CD4-positive, alpha-beta T cell (primary cell): ENCODE measurements at places on chromosomes 13 and 19.

DNA sequence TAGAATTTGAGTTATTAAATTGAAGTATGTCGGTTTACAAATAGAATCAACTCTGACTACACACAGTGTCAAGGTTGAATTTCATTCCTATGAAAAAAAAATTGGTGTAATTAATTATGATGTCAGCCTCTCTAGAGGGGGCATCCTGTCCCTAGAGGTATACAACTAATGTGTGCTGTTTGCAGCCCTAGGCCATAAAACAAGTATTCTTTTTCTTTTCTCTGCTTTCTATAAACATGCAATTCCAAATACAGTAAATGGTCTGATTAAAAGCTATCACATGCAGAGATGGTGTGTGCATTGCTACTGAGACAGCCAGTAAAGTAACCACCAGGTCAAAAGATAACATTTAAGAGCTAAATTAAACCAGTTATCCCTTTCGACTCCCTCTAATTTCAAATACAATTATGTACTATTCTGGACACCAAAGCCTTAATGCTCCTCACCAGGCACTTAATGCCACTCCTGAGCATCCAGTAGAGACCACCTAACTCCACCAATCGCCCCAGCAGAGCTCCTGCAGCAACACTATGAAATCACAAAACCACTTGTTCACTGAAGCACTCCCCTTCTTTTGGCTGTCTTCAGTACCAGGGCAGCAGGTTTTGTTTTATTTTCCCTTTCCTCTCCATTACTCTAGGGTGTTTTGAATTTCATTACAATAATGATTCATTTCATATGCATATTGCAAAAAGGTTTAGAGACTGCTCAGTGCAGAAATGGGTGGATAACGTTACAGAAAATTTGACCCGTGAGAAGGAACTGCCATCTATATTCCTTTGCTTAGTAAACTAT lies 426.9 kb downstream of the PCDH9 start:
- no peak for DNase-seq

- no peak for DNase-seq
These were observed 27.8 kb upstream of the TDRD3 start for GRCh38 chr13:60369242-60369641.

DNA sequence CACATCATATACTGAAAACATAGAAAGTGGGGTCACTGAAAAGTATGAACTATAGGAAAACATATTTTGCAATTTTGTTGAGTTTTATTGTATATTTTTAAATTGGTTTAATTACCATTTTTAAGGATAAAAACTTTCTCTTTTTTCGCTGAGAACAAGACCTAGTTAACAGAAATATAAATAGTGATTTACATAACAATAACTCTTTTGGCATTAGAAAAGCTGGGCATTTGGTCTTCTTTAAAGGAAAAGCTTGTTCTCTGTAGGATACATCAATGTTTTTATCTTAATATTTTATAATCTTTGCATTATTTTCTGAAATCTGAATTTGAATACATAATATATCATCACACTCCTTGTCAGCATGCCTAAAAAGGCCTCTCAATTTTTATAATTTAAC lies 47.4 kb upstream of the MYCBP2 start:
- DNase-seq: no peak

DNA sequence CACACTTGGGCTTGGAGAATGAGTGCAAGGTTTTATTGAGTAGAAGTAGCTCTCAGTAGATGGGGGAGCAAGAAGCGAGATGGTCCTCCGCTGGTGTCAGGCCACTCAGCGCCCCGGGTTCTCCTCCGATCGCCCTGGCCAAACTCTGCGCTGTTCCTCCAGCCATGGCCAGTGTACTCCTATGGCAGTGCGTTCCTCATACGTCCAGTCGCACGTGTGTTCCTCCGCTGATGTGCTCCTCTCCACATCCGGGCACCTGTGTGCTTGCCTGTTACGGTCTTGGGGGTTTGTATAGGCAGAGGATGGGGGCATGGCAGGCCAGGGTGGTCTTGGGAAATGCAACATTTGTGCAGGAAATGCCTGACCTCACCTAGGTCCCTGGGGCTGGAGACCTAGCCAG lies 1899.4 kb downstream of the PCDH9 start:
- DNase-seq: no peak

- DNase-seq: no peak
These were observed 22.0 kb downstream of the ITGBL1 start for GRCh38 chr13:101474419-101474957.

- no peak for DNase-seq
These were observed 8.5 kb upstream of the STK24 start for GRCh38 chr13:98585398-98585754.

DNA sequence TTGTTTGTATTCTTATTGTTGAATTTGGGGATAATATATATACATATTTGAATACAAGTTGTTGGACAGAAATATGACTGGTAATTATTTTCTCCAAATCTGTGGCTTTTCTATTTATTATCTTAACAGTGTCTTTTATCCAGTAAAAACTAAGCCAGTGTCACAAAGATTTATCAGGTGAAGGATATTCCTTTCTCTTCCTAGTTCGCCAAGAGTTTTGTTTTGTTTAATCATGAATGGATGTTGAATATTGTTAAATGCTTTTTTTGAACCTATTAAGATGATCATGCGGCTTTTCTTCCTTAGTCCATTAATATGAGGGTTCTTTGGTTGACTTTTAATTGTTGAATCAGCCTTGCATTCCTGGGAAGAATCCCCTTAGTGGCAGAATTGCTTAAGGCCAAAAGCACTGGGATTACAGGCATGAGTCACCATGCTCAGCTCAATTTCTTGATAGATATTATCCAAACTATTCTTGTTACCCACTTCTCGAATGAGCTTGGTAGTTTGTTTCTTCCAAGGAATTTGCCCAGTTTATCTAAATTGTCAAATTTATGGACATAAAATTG lies 53.3 kb downstream of the TEX26 start:
- DNase-seq: no peak

- peak; percentile 75 for DNase-seq
These were observed 14.0 kb downstream of the ELF1 start for GRCh38 chr13:41004875-41005693.

DNA sequence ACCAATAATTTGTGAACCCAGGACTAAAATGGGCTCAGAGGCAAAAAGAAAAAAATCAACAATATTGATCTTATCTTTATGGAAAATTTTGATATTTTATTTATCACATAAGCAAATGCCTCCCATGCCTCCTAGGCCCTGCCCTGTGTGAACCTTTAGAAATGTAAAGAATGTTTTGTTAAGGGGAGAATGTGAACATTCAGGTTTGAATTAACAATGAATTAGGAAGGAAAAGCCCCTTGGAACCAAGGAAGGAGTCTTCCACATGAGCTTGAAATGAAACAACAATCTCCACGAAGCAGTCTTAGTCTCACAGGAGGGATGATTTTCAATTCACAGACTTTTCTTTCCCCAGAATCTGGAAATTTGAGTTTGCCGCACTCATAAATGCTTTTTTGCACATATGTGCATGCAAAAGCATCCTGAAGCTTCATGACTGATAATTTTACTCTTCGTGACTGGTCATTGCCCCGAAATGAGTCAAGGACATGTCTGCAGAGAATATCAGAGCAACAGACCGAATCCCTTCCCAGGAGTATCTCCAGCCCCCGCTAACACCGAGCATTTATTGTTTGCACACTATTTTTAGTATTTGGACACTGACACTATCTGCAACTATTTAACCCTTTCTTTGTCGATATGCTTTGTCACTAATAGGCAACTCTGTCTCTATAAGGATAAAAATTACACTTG lies 135.2 kb downstream of the DCT start:
- no peak for DNase-seq

GRCh38 chr13:32947411-32948276 lies 68.6 kb upstream of the KL start:
- no peak for DNase-seq

GRCh38 chr13:88806438-88806837 lies 1135.3 kb downstream of the SLITRK5 start:
- no peak for DNase-seq
